ENCODE measurements at places on chromosomes 1 and 21.

DNA sequence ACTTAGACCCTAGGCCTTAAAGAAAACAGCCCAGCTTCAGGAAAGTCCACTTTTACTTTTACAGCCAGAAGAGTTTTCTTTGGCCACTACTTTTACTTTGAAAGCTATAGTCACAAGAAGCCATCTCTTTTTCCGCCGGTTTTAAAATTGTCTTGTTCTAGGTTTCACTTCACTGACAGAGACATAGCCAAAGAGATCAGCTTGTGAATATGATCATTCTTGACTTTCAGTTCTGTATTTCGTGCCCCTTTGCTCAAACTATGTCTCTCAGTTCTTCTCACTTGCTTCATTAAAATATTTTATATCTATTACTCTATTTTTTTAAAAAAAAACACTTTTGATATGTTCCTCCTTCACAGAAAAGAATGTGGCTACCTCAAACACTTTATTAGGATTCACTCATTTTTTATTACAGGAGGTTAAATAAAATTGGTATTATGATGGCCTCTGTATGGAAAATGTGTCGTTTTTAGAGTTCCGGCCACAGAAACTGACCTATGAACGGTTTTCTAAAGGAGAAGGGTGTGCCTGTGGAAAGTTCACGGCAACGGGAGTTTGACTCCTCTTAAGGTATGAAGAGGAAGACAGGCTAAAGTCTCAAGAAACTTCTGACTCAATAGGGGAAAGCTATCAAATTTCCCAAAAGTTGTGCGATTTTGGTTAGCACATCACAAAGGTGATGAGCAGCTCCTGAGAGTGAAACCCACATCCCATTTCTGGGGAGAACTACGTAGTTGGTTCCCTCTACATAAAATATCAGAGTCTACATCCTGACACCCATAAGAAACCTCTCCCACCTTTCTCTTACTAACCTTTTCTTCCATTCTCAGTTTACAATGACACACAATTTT is 1.2 kb downstream of the MCOLN2 start:
- no peak for DNase-seq

- DNase-seq, result peak; percentile 18
Measured at GRCh38 chr1:46653405-46653958, 14.7 kb downstream of the ATPAF1 start.

DNA sequence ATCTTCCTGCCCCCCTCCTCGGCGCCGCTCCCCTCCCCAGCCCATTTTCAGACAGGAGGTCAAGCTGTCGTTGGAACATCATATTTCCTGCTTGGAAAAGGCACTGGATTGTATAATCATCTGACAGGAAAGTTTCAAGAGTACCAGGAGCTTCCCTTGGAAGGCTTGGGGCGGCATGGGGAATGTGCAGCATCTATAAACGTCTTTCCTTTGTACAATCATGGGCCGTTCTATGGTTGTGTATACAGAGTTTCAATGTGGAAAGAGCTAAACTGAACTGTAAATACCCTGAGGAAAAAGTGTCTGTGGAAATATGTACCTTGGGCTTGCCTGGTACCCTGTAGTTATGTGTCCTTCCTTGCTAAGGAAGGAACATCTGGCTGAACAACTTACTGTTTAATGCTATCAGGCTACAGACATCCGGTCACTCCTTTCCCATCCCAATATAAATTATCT is 368.1 kb upstream of the ADGRL2 start:
- DNase-seq, result no peak

DNA sequence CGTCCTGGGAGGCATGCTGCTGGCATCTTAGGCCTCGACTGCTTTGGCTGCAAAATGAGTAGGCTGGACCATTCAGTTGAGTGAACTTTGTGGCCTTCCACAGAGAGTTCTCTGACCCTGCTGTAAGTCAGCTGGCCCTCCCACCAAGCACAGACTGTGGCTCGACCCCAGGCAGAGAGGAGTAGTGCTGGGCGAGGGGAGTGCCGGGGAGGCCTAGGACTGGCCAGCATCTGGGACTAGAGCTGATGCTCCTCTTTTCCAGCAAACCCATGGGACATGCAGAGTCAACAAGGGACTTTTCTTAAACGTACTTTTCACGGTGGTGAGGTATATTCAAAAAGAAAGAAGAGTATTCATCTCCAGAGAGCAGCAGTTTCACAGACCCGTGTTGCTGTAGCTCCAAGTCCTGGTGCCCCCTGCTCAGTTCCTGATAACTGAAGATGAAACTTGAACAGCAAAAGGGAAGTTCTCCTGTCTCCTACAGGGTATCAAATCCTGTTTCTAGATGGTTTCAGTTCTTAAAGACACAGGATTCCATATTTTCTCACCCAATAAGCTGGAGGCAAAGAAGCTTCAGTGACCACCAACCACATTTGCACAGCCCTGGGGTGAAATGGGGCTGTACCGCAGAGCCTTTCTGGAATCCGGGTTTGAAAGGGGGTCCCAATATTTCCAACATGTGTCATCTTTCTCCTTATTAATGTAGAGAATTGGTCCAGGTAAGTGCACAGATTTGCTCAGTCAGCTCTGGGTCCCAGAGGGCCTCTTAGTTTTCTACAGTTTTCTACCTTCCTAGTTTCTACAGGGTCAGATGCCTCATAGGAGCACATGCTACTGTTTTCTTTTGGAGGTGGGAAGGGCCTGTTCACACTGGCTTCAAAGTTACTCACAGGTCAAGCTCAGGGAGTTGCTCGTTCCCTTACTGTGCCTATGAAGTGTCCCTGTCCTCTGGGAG is 20.9 kb downstream of the BATF3 start:
- no peak for DNase-seq

DNA sequence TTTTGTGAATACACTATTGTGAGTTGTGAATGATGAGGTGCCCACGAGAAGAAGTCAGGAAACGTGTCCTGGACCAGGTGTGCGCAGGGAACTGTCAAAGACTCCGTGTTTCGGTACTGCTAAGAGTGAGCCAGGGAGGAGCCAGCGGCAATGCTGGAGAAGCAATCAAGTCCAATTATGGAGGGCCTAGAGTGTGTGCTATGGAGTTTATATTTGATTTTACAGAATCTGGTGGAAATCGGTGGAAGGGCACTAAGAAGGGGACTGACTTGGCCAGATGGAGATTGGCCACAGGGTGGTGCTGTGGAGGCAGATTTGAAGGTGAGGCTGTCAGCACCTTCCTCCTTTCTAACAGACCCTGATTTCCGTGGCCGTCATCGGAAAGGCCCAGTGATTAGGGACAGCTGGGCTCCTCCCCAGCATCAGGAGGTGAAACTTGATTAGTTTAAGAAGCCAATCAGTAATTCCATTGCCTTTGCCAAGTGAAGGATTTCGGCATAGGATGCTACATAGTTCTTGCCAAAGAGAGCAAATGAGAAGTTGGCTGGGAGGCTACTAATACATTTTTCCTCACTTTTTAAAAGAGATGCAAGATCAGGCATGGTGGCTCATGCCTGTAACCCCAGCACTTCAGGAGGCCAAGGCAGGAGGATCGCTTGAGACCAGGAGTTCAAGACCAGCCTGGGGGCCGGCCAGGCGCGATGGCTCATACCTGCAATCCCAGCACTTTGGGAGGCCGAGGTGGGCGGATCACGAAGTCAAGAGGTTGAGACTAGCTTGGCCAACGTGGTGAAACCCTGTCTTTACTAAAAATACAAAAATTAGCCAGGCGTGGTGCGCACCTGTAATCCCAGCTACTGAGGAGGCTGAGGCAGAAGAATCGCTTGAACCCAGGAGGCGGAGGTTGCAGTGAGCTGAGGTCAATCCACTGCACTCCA is 7.0 kb downstream of the PTCH2 start:
- DNase-seq, result peak; percentile 84

GRCh38 chr1:107276247-107276646 is 135.4 kb downstream of the NTNG1 start:
- no peak for DNase-seq

- peak; percentile 76 for DNase-seq
Measured at GRCh38 chr1:67682659-67683197, 2.3 kb upstream of the GADD45A start.

GRCh38 chr21:39381009-39381408 is 32.1 kb upstream of the HMGN1 start:
- no peak for DNase-seq

DNA sequence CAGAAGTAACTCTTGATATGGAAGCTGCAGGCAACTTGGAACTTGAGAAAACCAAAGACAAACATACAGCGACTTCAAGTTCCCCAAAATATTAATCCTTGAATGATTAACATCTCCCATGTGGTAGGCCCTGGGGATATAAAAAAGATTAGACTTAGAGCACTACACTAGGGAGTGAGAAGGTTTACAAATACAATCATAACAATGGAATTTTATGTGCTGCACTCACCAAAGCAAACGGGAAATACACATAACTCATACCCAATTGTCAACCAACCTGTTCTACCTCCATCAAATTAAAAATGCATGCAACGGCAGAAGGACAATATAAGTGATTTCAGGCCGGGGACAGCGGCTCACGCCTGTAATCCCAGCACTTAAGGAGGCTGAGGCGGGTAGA is 3.7 kb downstream of the SMYD3 start:
- DNase-seq, result no peak

DNA sequence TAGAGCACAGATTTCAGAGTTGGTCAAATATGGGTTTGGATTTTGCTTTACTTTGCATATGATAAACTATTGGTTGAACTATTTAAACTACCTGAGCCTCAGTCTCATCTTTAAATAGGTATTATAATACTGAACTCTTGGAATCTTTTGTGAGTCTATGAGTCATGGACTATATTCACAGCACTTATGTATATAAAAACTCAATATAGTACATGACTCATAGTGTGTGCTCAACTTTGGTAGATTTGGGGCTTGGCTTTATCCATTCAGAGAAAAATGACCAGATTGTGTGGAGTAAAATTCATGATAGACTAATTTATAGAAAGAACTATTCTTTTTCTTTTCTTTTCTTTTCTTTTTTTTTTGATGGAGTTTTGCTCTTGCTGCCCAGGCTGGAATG is 28.7 kb downstream of the FCRL3 start:
- no peak for DNase-seq

GRCh38 chr21:33196941-33197374 is 32.8 kb upstream of the IFNAR2 start:
- peak; percentile 56 for DNase-seq

- no peak for DNase-seq
Measured at GRCh38 chr21:45873866-45874265, 107.7 kb upstream of the COL6A1 start.

- DNase-seq, result no peak
Measured at GRCh38 chr1:214861615-214862014, 220.9 kb upstream of the KCNK2 start.

DNA sequence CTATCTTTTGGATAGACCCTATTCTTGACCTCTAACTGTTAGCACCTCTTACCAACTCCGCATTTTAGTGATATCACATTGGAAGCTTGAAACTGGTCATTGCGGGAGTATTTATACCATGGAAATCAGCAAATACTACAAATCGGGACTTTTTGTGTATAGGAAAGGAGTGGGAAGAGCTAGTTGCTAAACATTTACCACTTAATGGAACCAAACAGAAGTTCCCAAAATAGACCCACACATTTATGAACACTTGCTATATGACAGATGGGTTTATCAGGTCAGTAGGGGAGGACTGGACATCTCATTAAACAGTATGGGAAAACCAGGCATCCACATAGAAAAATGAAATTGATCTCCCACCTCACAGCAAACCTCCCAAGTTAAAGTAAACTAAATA is 29.4 kb downstream of the PHC2 start:
- DNase-seq, result no peak

GRCh38 chr1:44646261-44647110 is 27.8 kb downstream of the TMEM53 start:
- DNase-seq, result peak; percentile 32

DNA sequence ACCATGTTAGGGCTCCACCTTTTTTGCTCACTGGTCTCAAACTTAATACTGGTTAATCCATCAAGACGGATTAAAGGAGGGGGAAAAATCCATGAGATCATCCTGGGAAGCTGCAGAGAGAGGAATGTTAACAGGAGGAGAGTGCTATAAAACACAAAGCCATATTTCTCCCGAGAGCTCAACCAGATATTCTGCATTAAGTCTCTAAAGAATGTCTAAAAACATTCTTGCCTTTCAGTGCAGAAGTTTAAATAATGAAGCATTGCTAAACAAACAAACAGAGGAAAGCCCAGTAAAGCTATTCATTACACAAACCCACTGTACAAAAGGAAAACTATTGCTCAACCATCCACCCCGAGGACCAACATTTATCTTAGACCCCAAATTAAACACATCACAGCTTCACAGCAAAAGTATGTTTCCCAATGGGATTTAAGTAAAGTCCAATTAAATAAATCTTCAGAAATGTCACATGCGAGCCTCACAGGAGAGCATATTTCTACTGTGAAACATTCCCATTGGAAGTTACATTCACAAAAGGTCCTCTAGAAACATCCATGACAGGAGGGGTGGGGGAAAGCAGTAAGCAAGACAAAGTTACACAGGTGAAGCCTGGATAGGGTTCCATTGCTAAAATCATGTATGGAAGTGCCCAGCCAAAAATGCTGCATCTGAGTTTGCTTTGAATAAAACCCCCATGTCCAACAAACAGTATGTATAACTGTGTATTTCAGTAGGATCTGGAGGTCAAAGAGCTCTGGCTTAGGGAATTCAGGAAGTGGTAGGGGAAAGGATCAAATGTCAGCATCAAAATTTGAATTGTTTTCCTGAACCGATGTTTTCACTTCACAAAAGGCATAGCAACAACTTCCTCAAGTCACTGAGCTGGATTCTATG is 23.3 kb downstream of the DUSP10 start:
- peak; percentile 85 for DNase-seq

DNA sequence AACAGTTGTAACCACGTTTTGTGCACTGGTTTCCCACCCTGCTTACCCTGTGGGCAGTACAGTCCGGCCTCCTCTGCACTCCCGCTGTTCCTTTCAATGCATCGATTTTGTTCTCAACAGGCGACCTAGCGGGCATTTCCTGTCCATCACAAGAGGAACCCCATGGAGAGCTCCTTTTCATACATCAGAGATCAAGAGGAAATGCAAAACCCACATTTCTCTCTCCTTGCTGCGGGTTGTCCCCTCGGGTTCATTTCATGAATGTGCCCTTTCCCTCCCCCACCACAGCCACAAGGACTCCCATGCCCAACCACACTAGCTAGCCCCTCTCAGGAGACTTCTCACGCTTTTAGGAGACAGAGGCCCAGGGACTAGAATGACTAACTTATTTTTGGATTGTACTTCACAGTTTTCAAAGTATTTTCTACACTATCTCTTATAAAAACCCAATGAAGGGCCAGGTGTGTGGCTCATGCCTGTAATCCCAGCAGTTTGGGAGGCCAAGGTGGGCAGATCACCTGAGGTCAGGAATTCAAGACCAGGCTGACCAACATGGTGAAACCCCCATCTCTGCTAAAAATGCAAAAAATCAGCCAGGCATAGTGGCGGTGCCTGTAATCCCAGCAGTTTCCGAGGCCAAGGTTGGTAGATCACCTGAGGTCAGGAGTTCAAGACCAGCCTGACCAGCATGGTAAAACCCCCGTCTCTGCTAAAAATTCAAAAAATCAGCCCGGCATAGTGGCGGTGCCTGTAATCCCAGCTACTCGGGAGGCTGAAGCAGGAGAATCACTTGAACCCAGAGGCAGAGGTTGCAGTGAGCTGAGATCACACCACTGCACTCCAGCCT is 18.4 kb downstream of the ATP1A4 start:
- peak; percentile 83 for DNase-seq

DNA sequence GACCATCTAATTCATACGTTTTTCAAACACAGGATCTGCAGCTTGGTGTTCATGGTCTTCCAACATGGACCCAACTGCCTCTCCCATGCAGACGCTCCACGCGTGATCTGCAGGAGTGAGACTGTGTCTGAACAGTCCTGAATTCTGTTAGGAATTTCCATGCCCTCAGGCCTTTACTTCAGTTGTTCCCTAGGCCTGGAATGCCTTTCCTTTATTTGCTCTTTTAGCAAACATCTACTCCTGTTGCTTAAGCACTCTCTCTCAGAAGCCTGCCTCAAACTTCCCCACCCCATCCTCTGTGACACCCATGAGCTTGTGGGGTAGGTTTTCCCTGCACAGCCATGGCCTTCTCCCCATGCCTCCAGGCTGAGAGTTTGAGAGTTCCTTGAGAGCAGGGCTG is 73.7 kb downstream of the DMRTB1 start:
- DNase-seq, result no peak
